Aorta (tissue), 5 donors: ENCODE measurements at places on chromosomes 12 and 14. TPM values are rescaled to one million over a fixed set of nuclear protein-coding genes. Genes with fewer than 3 reads are reported as not detected.

- H3K4me1 ChIP-seq: no peaks in the 10 kb centered on the region
- no peak overlapping the region for H3K4me3 ChIP-seq
- H3K27me3 ChIP-seq: no peaks in the 10 kb centered on the region
- no peak overlapping the region for H3K27ac ChIP-seq
These were observed 171.1 kb upstream of the G2E3 start for GRCh38 chr14:30387871-30388270.

NAV3 gene
- total RNA-seq: 40.3 TPM

DNA sequence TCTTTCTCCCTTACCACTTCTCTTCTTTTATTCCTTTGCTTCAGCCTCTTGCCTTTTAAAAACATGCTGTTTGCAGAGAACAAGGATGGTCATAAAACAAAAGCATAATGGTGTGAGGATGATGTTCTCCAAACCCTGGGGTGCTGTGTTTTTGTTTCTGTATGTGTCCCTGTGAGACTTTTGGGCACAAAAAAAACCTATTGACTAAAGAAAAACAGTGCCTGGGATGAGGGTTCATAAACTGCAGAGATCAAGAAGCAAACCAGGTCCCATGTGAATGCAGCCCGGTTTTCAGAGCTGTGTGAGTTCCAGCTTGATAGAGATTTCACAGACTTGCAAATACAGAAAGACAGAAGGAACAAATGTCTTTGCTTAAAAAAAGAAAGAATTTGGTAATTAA, 148.6 kb upstream of the CPSF6 start:
- no peak overlapping the region for H3K27ac ChIP-seq
- no peaks in the 10 kb centered on the region for H3K36me3 ChIP-seq
- no peaks in the 10 kb centered on the region for H3K4me1 ChIP-seq
- H3K4me3 ChIP-seq: no peak overlapping the region

- H3K4me3 ChIP-seq: no peak overlapping the region
- no peaks in the 10 kb centered on the region for H3K36me3 ChIP-seq
- no peaks in the 10 kb centered on the region for H3K27me3 ChIP-seq
- H3K4me1 ChIP-seq: no peaks in the 10 kb centered on the region
- no peak for DNase-seq
These were observed 7.7 kb downstream of the CBX5 start for GRCh38 chr12:54272214-54272613.

DNA sequence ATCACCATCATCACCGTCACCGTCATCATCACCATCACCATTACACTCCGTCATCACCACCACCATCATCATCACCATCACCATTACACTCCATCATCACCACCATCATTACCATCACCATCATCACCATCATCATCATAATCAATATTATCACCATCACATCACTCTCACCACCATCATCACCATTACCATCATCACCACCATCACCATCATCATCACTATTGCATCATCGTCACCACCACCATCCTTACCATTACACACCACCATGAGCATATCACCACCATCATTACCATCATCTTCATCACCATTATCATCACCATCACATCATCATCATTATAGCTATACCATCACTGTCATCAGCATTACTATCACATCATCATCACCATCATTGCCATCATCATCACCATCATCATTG, 93.7 kb downstream of the KIF26A start:
- no peaks in the 10 kb centered on the region for H3K27me3 ChIP-seq
- no peak overlapping the region for H3K27ac ChIP-seq
- H3K4me1 ChIP-seq: no peaks in the 10 kb centered on the region
- H3K4me3 ChIP-seq: no peak overlapping the region
- DNase-seq: no peak

GRCh38 chr14:103862393-103862782, 15.0 kb upstream of the PPP1R13B start:
- H3K4me3 ChIP-seq: no peak overlapping the region
- no peaks in the 10 kb centered on the region for H3K36me3 ChIP-seq
- H3K27me3 ChIP-seq: no peaks in the 10 kb centered on the region

GRCh38 chr14:92847278-92847677, 53.2 kb downstream of the GOLGA5 start:
- no peak for DNase-seq
- H3K4me1 ChIP-seq: no peaks in the 10 kb centered on the region
- no peaks in the 10 kb centered on the region for H3K27me3 ChIP-seq
- no peak overlapping the region for H3K4me3 ChIP-seq
- H3K36me3 ChIP-seq: no peaks in the 10 kb centered on the region
